ENCODE measurements at places on chromosomes 4 and X.

GRCh38 chr4:172725581-172725980 lies 443.0 kb upstream of the GALNT7 start:
- DNase-seq = no peak

DNA sequence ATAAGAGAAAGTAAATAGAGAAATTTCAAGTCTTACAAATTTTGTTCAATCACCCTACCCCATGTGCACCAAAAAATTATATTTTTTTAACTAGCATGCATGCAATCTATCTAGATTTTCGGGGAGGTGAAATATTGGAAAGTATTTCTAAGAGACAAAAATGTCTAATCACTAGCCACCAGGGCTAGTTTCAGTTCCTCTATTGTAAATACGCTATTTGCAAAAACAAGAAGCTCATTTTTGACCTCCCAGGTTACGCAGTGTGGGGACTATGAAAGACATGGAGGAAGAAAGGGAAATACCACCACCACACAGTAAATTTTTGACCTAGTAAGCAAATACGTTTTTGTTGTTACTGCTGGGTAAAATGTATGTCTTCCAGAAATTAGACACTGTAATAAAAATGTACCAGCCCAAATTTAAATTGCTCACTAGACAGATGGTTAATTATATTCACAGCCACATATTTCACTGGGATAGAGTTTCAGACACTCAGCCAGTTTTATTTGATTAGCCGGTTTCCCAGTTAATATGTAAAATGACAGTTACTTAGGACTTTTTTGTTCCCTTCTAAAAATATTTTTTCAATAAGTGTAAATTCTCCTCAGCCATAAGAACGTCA lies 2.2 kb downstream of the NEXMIF start:
- no peak for DNase-seq

- DNase-seq = no peak
Measured at GRCh38 chr4:73527196-73527595, 45.7 kb downstream of the AFM start.

- DNase-seq = no peak
Measured at GRCh38 chr4:140096921-140097320, 57.1 kb downstream of the MAML3 start.

DNA sequence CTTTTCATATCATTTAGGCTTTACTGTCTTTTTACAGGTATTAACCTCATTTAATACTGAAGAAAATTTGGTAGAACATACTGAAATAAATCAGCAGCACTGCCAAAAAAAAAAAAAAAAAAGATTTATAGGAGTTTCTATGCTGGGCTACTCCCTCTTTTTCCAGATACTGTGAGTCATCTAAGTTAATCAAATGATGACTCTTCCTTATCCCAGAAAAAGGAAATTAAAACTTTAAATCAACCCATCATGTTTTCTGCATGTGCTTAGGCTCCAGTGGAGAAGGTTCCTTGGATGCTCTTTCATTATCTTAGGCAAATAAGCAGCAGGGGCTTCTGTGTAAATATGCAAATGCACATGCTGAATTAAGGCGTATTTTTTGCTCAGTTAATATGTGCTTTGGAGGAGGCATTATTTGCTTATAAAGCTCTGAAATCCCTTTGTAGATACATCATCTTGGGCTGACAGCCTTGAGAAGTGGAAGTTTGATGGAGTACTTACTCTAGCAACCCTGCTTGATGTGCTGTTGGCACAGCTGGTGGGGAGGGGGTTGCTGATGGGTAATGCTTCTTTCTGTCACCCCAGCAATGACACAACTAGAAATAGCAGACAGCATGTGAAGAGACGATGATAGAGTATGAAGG lies 136.1 kb downstream of the C4orf33 start:
- DNase-seq = no peak

DNA sequence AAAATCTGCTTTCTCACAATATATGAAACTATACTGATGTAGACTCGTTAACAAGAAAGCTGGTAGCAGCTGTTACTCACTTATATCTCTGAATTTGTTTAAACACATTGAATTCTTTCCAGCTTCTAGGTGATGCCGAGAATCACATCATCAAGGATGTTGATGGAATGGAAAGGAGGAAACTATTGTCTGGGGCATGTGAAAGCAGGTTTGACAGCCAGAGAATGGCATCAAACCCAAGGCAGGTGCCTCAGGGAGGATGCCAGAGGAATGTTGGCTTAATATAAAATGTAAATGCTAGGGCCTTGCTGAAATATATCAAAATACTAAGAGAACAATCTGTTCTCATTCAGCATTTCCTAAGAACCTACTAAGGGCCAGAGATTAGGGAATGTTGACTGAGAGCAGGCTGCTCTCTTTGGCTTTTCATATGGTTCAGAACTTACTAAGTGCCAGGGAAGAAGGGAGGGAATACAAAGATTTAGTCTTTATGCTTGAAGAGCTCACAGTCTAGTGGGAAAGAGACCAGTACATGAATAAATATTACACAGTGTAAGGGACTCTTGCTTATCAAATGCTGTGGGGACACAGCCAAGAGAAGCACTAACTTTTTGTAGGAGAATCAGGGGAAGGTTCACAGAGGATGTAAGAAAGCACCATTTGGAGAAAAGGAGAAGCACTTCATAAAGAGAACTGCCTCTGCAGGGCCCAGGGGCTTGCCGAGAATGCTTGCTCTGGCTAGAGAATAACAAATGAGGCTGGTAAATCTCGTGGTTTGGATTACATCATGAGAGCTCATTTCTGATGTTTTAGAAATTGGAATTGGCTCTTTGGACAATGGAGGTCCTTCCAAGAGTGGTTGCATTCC lies 14.7 kb downstream of the SLIT2 start:
- DNase-seq = no peak

GRCh38 chrX:104659005-104659744 lies 93.2 kb downstream of the IL1RAPL2 start:
- no peak for DNase-seq

GRCh38 chrX:103376979-103377324 lies 614 bp downstream of the BEX3 start:
- DNase-seq = peak; percentile 62

- no peak for DNase-seq
Measured at GRCh38 chrX:57289089-57289488, 2.6 kb downstream of the FAAH2 start.

- no peak for DNase-seq
Measured at GRCh38 chrX:42237956-42238355, 314.6 kb upstream of the CASK start.

DNA sequence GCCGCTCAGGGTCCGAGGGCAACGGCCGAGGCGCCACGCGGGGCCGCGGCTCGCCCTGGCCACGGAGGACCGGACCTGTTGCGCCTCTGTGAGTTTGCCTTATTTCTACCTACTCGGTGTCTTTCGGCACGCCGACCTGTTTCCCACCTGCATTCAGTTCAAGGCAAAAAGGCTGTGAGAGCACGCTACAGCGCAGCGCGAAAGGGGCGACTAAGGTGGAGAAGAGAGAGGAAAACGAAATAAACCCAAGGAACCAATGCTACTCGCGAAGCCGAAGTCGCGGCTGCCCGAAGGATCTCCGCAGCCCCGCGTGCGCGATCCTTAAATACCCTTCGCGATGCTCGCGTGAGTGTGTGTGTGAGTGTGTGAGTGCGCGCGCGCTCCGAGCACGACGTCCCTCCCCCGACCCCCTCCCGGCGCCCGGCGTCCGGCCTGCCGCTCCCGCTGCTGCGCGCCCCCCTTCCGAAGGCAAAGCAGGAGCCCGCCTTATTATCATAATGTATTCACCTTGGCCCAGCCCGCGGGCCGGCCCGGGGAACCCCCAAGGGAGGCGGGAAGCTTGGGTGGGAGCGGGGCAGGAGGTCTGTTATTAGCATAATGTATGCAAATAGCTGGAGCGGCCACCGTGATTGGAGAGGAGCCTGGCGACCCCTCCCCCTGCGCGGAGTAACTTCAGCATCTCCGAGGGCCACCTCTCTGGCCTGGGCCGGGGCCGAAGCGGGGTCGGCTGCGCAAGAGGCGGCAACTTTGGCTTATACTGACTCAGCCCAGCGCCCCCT lies at the start of gene COL25A1:
Gene COL25A1, minus strand, starts transcription at position 298 of the 779 bp plus-strand sequence.
- peak; percentile 69 for DNase-seq

GRCh38 chrX:115504167-115504566 lies 56.8 kb upstream of the PLS3 start:
- no peak for DNase-seq

GRCh38 chr4:780716-781492 lies 45.0 kb downstream of the CPLX1 start:
- DNase-seq = peak; percentile 67

GRCh38 chr4:145739845-145740244 lies 59.9 kb downstream of the C4orf51 start:
- no peak for DNase-seq

DNA sequence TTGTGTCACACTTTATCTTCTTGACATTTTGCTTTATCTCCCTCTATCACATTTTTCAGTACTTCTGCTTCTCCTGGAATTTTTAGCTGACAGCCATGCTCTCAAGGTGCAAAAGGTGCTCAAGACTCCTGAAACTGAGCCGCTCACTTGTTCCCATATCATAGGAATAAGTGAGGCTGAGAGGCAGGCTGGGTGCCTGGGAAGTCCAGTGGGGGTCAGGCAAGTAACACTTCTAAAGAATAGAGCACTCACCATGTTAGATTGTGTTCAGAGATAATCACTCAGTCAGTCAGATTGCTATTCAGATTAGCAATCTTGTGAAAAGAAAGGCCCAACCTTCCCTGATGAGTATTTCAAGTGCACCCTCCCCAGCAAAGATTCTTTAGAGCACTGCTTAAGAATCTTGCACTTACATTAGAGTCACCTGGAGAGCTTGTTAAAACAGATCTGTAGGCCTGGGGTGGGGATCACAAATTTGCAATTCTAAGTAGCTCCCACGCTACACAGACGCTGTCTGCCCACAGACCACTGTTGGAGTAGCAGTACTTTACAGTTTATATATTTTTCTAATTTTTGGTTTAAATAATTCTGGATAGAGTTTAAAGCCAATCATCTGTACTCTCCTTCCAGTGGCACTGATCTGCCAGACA lies 23.1 kb upstream of the LRAT start:
- DNase-seq = no peak

DNA sequence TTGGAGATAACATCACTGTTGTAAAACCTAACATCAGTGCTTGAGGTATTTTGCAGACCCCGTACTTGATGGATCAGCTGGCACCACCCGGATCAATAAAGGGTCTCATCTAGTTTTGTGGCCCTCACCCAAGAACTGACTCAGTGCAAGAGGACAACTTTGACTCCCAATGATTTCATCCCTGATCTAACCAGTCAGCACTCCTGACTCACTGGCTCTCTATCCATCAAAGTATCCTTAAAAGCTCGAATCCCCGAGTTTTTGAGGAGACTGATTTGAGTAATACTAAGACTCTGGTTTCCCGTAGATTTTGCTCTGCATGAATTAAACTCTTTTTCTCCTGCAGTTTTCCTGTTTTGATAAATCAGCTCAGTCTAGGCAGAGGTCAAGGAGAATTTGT lies 2498.1 kb downstream of the PCDH7 start:
- no peak for DNase-seq

GRCh38 chr4:118881512-118882146 lies 7.0 kb upstream of the SYNPO2 start:
- DNase-seq = no peak

DNA sequence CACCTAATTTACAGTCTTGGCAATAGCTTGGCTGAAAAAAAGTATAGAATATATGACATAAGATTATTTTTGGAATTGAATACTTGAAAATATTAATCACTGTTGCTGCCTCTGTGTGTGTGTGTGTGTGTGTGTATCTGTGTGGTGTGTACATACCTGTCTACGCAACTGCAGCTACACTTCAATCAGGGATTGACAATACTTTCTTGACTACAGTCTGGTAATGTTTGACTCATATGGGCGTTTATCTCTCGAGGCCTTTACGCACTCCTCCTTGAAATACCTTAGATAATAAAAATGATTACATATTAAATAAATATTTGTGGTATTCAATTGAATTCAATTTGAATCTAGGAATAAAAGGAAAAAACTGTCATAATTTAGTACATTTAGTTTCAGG lies 565.2 kb downstream of the PCDH18 start:
- no peak for DNase-seq

GRCh38 chr4:17356926-17357325 lies 155.0 kb downstream of the QDPR start:
- DNase-seq = no peak

DNA sequence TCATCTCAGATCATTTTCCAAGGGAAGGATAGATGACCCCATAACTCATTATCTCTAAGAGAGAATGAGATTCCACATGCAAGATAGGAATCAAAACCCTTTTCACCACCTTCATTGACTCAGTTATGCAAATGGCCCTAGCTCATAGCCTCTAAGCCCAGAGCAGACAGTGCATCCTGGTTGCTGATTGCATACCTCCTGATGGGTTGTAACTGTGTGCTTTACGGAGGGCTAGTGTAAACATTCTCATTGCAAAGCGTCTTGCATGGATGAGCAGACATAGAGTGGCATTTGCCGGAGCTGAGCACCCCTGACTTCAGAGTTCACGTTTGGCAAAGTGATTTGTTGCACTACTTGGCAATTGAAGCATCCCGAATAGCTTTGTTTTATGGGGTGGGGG lies 151.0 kb downstream of the VCX3A start:
- DNase-seq = no peak

DNA sequence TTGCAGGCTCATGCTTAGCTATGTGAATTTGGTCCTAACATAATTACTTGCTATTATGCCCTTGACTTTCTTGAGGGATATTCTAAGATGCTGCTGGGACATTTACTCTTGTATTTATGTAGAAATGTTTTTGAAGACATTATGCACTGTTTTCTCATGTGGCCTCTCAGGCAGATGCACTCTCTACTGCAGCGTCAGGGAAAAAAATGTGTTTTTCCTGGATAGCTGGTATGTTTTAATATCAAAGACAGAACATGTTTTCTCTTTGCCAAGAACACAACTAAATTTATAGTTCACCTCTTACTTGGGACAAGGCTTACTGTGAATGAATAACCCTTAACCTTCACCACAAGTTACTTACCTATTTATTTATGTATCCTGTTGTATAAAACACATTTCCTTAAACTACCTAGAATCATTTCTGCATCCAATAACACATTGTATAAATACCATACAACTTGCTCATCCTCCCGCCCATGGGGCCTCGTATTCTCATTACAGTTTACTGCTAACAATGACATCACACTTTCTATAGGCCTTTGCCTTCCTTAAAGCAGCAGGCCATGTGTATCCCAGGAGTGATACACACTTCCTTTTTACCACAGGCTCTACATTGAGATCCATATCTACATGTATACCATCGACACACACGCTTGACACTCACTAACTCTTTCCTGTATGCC lies 178.7 kb downstream of the SLIT2 start:
- DNase-seq = no peak

DNA sequence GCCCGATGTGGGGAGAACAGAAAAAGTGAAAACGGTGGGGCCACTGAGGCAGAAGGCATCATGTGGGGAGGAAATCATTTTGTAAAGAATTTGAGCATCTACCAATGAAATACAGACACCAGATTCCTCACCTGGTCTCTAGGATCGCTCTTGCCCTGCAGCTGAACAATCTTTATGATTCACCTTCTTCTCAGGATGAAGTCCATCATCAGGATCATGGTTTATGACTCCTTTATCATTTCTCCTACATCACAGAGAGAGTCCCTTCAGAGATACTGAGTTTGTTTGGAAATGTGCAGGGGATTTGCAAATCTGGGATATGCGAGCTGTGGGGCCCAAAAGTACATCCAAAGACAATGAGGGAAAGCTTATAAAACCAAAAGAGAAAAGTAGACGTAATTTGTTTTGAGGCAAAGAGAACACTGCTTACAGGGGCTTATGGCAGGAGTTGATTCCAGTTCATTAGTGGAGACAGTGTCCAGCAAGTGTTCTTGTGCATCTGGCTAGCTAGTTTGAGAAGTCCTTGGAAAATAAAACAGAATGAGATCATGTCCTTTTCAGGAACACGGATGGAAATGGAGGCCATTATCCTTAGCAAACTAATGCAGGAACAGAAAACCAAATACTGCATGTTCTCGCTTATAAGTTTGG lies 15.3 kb upstream of the ANXA5 start:
- no peak for DNase-seq

Data from sciatic nerve (tissue), 2 donors.